Stomach (tissue), 19 donors: ENCODE measurements at places on chromosomes 2 and 18. TPM values are rescaled to one million over a fixed set of nuclear protein-coding genes. Genes with fewer than 3 reads are reported as not detected.

DNA sequence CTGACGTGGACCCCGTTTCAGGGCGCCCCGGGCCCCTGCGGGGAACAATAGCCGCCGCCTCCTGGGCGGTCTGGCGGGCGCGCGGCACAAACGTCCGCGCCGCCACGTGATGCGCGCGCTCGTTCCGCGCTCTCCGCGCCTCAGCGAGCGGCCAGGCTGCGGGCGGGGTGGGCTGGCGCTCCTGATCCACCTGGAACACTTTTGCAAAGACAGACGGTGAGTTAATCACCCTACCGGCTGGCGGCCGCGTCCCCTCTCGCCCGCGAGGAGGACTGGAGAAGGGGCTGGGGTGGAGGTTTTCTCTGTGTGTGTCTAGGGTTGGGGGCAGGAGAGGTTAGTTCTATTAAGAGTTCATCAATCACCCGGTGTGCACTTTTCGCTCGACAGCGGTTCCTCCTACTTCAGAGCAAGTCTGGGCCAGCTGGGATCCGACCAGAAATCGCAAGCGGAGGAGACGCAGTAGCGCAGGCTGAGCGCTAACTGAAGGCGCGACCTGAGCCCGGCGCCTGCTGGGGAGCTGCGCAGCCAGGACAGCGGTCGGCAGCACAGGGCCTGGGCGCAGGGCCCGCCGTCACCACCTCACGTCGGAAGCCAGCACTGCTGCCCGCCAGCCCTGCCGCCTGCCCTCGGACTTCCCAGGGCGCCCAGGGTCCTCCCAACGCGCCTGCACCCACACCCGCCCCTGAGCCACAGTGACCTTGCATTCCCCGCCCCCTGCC, 10.3 kb upstream of the HOXD1 start:
- peak; percentile 56 for DNase-seq

GRCh38 chr2:101622210-101623030, 75.1 kb upstream of the MAP4K4 start:
- DNase-seq = no peak

DNA sequence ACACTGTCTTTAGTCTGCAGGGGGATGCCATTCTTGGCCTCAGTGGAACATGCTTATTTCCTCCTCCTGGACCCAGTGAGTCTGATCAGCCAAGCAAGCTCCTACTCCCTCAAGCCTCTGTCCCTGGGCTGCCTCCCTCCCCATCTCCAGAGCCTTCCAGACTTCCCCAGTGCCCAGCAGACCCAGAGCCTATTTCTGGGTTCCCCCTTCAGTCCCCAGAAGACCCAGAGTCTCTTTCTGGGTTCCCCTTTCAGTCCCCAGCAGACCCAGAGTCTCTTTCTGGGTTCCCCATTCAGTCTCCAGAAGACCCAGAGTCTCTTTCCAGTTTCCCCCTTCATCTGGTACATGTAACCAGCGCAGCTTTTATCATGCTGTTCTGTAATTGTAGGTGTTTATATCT, 17.0 kb upstream of the PKDCC start:
- DNase-seq = no peak

- no peak for DNase-seq
These were observed 359.4 kb upstream of the RAB12 start for GRCh38 chr18:8249811-8250210.

DNA sequence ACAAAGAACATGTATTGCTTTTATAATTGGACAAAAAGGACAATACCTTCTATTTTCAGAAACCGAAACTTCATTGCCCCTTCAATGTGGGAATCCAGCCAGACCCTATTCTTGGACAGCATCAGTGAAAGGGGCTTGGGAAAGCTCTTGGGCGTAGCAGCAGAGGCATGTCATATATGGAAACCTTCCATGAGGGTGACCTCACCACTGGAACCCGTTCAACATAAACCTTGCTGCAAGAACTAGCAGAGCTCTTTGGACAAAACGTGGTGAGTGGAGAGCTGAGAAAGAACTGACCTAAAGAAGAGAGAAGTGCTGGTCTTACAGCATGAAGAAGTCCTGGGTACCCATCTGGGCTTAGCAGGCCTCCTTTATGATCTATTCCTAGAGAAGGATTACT, 22.7 kb upstream of the ACTG2 start:
- peak; percentile 37 for DNase-seq

DNA sequence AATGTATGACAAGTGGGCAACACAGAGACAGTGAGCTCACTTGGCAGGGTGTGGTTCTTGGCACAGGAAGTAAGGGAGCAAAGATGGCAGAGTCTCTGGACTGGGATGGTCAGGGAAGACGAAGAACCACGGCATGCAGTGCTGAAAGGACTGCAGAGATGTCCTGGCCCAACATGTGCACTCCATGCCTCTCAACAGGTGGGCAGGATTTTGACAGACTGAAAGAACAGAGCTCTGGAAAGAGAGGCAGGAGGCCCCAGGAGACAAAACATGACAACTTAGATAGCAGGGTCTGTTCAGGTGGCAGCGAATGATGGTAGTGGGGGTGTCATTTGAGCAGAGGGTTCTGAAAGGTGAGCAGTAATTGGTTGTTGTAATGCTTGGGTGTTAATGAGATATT, 180.3 kb downstream of the FHOD3 start:
- no peak for DNase-seq

GRCh38 chr18:25449046-25449445, 97.1 kb upstream of the ZNF521 start:
- no peak for DNase-seq

- DNase-seq = no peak
These were observed 876.0 kb downstream of the SLC4A3 start for GRCh38 chr2:220503431-220503830.

GRCh38 chr2:37471994-37472393, 127.6 kb downstream of the QPCT start:
- no peak for DNase-seq

GRCh38 chr2:14524041-14524802, 108.3 kb upstream of the LRATD1 start:
- no peak for DNase-seq

DNA sequence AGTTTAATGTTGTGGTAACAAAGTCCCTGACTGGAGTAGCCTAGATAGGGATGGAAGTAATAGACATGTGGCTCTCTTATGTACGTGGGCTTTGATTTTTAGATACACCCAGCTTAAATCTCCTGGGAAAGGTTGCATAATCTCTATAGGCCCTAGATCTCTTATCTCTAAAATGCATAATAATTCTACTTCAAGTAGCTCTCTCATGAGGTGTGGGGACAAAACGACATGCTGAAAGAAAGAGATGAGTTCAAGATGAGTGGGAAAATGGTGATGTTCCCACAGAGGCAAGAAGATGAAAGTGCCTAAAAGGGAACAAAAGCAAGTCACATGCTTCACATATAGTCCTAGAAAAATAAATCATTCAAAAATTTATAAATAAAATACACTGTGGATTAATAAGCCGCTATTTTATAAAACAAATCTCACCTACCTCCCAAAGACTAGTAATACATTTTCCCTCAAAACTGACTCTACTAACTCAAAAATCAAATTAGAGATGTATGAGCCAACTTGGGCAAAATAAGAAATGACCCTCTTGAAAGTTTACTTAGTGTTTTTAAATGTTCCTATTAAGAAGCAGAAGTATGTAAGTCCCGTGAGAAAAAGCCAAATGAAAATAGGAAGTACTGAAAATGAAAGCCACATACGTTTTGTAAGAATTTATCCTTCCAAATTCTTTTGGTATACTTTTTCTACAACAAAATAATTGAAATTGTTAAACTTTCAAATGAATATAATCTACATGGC, 148.2 kb upstream of the ITGA4 start:
- DNase-seq = no peak

DNA sequence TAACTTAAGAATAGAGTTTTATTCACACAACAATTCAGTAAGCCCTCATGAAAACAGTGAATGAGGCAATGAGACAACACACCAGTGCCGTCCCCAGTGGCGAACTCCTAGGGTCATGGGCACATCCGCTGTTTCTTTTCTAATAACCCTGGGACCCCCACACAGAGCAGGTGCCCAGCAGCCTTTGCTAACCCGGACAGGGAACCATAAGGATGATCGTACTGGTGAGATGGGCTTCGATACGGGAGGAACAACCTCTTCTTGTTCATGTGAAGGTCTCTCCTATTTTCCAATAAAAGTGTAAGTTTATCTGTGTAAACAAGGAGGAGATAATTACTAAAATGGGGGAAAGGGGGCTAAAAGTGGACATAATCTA, 97.4 kb upstream of the MGAT4A start:
- no peak for DNase-seq

- DNase-seq = no peak
These were observed 220.8 kb downstream of the MYCN start for GRCh38 chr2:16161085-16161565.

DNA sequence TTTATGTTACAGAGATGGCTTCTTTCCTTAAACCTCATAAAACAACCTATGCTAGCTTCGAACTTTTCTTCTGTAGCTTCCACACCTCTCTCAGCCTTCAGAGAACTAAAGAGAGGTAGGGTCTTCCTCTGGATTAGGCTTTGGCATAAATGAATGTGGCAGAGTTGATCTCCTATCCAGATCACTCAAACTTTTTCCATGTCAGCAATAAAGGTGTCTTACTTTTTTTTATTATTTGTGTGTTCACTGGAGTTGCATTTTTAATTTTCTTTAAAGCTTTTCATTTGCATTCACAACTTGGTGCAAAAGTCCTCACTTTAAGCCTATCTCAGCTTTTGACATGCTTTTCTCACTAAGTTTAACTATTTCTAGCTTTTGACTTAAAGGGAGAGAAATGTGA, 66.0 kb downstream of the LANCL1 start:
- no peak for DNase-seq

DNA sequence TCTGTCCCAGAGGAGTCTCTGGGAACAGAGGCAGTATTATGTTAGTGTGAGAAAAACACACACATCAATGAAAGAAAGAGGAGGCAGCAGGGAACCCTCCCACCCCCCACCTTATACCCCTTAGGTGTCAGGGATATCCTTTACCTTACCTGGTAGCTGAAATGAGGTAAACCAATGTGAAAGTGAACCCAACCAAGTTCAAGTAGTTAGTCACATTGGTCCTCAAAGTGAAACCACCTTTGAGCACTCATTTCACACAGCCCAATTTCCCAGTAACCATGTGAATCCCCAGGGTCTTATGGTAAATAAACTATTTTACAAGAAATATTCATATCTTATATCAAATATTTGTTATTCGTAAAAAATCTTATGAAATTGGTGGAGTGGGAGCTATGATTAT, 377.8 kb downstream of the LRATD1 start:
- no peak for DNase-seq

- no peak for DNase-seq
These were observed 63.9 kb upstream of the CREB1 start for GRCh38 chr2:207465894-207466293.

DNA sequence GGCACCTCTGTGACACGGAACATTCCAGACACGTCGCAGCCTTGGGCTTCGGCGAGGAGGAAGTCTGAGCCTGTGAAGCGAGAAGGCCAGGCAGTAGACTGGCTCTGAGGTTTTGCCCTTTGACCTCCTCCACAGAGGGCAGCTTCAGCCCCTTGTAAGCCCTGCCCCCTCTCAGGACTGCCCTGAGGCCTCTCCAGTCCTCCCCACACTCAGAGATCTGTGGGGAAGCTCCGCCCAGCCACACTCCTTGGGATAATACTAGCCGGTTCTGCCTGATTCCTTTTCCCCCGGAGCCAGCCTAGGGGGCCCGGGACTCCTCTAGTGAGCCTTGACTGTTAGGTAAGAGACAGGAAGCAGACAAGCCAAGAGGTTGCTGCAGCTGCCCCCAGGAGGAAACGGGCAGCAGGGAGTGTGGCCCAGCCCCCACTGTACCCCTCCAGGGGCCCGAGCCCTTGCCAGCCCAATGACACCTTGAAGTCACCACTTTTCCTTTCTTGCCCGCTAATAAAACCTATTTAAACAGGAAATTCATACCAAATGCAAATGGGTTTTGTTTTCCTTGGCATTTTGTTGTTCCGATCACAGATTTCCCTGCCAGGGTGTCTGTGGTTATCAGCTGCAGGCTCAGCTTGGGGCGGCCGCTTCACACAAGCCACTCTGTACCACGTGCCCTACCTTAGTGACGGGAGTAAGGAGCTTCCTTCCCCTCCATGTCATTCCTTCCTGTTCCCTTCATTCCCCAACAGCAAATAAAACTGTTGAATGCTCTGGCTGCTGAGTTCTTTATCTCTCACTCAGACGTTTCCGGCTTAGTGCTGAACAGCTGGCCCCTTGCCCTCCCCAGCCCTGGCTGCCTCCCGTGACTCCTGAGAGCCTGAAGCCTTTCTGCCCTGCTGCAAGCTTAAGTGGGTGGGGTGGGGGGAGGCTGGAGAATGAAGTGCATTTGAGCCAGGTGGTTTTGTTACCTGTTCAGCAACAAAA, 124.7 kb downstream of the CABLES1 start:
- DNase-seq = peak; percentile 89

GRCh38 chr2:134249755-134250154, 4.1 kb upstream of the MGAT5 start:
- DNase-seq = no peak

- DNase-seq = no peak
These were observed 4.4 kb upstream of the DSC3 start for GRCh38 chr18:31046916-31047315.

DNA sequence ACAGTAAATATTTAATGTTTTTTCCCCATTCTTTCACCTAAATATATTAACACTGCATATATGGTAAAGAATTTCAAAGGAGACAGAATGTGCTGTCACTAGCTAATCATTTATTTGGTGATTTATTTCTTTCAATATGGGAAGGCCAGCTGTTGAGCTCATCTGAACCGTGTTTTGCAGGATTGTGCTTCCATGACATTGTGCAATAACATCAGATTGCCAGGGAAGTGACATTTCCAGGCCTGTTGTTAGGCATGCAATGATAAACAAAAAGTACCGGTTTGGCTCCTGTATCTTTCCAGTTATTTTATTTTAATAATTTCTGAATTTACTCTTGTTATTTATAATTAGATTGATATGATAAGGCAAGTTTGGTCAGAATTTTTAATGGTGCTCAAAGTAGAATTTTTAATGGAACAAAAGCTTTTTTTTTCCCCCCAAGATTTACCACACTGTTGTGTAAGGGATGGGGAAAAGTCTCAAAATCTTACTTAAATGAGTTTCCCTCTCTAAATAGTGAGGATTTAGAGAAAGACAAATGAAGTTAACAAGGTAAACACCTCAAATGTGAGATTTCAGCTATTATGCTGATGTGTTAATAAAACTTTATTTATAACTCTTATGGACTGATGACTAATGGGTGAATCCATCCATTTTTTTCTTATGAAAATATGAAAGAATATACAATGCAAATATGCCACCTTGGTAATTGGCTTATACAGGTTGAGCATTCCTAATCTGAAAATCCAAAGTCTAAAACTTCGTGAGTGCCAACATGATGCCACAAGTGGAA, 52.7 kb downstream of the MALT1 start:
- DNase-seq = no peak

DNA sequence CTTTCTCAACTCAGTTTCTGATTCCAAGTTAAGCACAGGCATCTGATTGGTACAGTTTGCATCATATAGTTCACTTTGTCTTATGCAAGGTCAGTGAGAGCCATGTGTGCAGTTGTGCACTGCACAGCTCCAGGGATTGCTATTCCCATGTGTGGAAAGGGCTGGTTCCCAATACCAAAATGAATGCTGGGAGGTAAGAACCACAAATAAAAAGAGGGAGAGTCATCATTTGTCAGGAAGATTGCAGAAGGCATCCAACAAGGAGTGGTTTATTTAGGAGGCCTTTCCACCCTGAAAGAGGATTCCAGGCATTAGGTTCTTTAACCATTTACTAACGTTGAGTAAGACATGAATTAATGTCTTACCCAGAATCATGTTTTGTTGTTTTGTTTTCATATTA, 141.2 kb upstream of the ST6GAL2 start:
- no peak for DNase-seq

NR4A2 gene
- polyA plus RNA-seq = 4.7 TPM

SDC1 gene
- polyA plus RNA-seq = 16.0 TPM

ELOA2 gene
- polyA plus RNA-seq = not detected

NDC80 gene
- 2.1 TPM for polyA plus RNA-seq

MAP2 gene
- polyA plus RNA-seq = 2.6 TPM

RGPD3 gene
- polyA plus RNA-seq = 0.08 TPM

ALPG gene
- not detected for polyA plus RNA-seq

FAM228A gene
- 2.3 TPM for polyA plus RNA-seq
